ENCODE measurements at places on chromosomes 12 and 14. TPM values are rescaled to one million over a fixed set of nuclear protein-coding genes. Genes with fewer than 3 reads are reported as not detected.

Gene PIWIL1
- total RNA-seq, result not detected

Gene ACADS
- total RNA-seq, result 83.0 TPM

Gene IL31
- total RNA-seq, result not detected

Gene DICER1
- total RNA-seq, result 27.6 TPM

- no peaks in the 10 kb centered on the region for H3K27me3 ChIP-seq
- H3K4me3 ChIP-seq, result no peak overlapping the region
- H3K36me3 ChIP-seq, result no peaks in the 10 kb centered on the region
- no peak for DNase-seq
- no peak overlapping the region for H3K27ac ChIP-seq
Observed at GRCh38 chr12:110560048-110560447, 23.1 kb downstream of the PPTC7 start.

GRCh38 chr12:89695100-89695499, 13.5 kb downstream of the ATP2B1 start:
- no peak overlapping the region for H3K4me3 ChIP-seq
- H3K27me3 ChIP-seq, result no peaks in the 10 kb centered on the region
- H3K4me1 ChIP-seq, result peaks cover 37% of the 10 kb centered on the region
- H3K36me3 ChIP-seq, result no peaks in the 10 kb centered on the region

DNA sequence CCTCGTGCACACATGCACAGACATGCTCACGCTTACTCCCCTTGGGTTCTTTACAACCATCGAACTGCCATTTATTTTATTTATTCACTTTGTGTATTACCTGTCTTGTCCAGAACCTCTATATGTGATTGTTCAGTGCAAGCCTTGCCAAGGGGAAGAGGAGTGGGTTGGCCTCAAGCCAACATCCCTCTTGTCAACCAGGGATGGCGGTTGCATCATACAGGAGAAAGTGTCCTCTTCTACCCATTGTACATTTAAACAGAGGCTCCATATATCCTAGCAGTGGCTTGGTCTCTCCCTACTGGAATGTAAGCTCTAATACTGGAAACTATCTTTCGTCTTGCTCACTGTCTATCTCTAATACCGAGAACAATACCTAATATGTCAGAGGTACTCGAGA, 108.4 kb downstream of the C12orf42 start:
- no peak overlapping the region for H3K4me3 ChIP-seq
- DNase-seq, result no peak
- no peaks in the 10 kb centered on the region for H3K36me3 ChIP-seq
- no peaks in the 10 kb centered on the region for H3K4me1 ChIP-seq
- H3K27me3 ChIP-seq, result no peaks in the 10 kb centered on the region
